ENCODE measurements at places on chromosomes 11 and 22. TPM values are rescaled to one million over a fixed set of nuclear protein-coding genes. Genes with fewer than 3 reads are reported as not detected.

- DNase-seq = no peak
These were observed 2.1 kb downstream of the CSNK1E start for GRCh38 chr22:38314933-38315822.

Gene CCDC87
- 0.16 TPM for total RNA-seq

DNA sequence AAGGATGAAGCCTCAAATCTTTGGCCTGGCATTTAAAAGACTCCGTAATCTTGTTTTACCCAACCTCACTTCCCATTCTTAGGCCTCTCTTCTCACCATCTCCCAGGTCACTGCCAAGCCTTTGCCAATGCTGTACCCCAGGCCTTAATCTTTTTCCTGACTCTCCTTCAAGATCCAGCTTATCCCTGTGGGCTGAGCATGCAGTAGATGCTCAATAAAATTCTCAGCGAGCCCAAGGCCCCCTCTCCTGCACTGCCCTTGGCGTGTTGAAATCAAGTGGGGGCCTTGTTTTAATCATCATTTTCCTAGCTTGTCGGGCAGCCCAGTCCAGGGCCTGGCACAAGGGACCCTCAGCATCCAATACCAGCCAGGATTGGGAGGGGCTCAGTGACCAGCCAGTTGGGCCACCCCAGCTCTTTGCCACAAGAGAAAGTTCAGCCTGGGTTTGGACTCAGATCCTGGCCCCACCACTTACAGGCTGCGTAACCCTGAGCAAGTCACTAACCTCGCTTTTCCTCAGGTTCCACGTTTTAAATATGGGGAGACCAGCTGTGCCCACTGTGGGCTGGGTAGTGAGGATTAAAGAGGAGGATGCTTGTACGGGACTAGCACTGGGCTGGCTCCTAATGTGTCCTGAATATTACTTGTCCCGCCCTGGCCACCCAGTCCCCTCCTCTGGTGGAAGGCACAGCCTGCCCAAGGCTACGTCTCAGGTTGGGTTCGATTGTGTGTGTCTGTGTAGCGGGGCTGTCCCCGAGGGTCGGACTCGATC is 943 bp upstream of the YWHAH start:
- DNase-seq = no peak

- DNase-seq = no peak
These were observed 846 bp downstream of the RNF26 start for GRCh38 chr11:119335091-119335654.

DNA sequence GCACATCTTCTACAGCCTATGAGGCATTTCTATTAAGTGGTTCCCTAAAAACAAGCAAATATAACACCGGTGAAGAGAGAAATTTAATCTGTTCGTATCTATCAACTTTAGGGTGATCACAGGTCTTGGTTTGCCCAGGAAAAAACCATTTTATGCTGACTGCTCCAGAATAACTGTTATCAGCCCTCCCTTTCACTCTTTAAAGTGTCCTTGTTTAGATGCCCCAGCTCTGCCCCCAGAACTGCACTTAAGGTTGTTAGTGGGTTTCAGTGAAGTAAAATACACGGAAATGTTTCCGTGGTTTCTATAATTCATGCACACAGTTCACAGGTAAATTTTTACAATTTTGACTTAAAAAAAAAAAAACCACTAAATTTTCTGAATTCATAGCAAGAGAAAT is 70.0 kb downstream of the NARS2 start:
- no peak for DNase-seq

- DNase-seq = no peak
These were observed 550.7 kb downstream of the ETS1 start for GRCh38 chr11:128036556-128037093.

DNA sequence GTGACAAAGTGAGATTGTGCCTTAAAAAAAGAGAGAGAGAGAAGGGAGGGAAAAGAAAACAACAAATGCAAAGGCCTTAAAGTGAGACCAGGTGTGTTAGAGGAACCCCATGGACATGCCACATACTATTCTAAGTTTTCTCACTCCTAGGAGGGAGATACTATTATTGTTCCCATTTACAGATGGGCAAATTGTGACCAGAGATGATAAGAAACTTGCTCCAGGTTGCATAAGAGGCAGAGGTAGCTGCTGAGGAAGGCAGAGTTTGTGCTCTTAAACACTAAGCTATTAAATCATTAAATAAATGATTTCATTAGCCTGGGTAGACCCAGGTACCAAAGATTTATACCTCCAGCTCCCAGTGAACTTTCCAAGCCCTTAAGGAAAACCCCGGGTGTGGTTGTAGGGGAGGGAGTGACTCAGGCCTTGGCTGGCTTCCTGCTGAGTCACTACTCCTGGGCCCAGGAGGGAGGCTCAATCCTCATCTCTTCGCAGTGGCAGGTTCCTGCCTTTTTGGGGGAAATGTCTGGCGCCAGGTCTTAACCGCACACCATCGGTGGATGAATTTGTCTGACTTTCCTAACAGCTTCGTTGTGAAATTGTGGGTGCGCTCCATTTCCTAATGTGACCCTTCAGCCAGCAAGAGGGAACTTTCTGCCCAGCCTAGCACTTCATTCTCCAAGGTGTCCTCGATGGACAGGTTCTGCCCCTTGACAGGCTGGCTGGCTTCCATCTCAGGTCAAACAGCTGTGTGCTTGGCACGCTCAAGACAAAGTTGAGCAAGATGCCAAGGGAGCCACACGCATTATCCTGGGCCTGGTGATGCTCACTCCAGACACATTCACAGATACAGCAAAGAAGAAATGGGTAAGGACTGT is 33.4 kb upstream of the PTPRJ start:
- DNase-seq = peak; percentile 37

Gene CAPN1
- 57.9 TPM for total RNA-seq

GRCh38 chr22:17007852-17008731 is at the start of gene GAB4:
Gene GAB4 (minus strand): TSS chr22:17008222. CDS start chr22:17008114, 108 bp downstream.
- DNase-seq = no peak

Gene ZPR1
- total RNA-seq = 100 TPM
